ENCODE measurements at places on chromosomes 4 and X.

- no peak for DNase-seq
These were observed 26.0 kb upstream of the TAF9B start for GRCh38 chrX:78165425-78165824.

DNA sequence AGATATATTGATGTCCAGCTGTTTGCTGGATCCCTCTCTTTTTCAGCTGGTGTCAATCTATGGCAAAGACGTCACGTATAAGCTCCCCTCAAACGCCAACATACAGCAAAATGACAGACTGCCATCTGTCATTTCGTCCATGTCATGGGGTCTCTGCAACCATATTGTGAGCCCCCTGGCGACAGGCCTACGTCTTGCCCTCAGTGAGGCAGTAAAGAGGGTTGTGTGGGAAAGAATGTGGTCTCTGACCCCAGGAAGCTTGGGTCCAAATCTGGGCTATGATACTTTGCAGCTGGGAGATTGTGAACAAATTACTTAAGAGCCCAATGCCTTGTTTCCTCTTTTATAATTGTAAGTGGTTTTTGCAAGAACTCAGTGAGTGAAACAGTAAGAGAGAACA lies 7.4 kb downstream of the SUPT20HL2 start:
- DNase-seq = no peak

DNA sequence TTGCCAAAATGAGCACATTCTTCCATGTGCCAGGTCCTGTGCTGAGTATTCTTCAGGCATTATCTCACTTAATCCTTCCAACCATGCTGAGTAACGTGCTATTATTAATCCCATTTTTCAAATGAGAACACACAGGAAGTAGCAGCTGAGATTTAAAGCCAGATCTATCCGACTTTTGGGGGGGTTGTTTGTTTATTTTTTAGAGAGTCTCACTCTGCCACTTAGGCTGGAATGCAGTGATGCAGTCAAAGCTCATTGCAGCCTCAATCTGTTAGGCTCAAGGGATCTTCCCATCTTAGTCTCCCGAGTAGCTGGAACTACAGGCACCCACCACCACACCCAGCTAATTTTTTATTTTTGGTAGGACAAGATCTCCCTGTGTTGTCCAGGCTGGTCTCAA lies 55.5 kb upstream of the TRIM2 start:
- DNase-seq = no peak

DNA sequence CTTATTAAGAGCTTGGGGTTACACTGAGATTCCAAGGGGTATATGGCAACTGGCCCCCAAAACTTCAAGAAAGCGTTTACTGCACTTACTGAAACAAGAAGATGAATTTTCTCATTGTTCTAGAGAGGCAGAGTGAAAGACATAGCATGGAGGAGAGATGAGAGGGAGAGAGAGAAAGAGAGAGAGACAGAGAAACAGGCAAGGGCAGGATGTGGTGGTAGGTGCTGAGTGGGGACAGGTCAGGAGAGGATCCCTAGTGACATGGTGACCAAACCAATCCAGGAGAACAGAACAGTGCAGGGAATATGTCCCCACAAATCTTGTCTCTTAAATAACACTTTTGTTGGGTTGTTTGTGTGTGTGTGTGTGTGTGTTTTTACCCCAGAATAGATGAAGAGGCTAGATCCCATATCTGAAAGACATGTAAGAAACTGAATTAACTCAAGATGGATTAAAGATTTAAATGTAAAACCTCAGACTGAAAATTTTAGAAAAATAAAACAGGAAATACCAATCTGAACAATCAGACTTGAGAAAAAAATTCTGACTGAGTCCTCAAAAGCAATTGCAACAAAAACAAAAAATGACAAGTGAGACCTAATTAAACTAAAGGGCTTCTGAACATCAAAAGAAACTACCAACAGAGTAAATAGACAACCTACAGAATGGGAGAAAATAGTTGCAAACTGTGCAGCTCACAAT lies 202.2 kb downstream of the QDPR start:
- no peak for DNase-seq

DNA sequence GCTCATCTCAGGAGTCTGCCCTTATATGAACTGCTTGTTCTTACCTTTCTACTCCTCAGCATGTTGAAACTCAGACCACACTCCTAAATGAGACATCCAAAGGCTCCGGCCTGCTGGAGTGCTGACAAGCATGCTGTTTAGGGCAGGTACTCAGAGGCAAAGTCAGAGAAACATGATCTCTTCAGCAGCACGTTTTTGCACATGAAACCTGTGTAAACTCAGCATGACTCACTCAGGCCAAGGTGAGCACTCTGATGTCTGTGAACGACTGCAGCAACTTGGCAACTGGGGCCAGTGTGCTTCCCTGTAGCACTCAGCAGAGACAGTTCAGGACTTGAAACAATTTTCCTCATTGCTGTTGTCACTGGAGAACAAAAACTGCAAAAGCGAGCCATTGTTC lies 109.6 kb downstream of the PACRGL start:
- no peak for DNase-seq

GRCh38 chrX:78476701-78477100 lies 149.3 kb upstream of the CYSLTR1 start:
- DNase-seq = no peak

DNA sequence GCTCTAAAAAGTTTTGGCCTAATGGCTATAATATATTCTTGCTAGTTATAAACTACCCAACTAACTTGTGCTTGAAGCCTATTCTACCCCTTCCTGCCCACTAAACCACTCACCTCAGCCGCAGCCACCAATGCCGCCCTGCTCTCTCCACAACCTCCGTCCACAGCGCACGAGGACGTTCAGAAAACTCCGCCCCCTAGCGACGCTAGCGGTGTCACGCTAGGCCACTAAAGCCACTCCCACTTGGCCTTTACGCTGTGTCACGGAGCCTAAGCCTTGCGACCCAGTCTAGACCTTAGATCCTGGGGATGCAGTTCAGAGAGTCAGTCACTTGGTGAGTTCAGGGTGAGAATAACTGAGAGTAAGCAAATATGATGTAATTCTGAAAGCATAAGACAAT lies at the start of gene TEX11:
Gene TEX11, minus strand, starts transcription at position 171 of the 400 bp plus-strand sequence. CDS start 922 bp downstream, outside the sequence.
- DNase-seq = no peak

DNA sequence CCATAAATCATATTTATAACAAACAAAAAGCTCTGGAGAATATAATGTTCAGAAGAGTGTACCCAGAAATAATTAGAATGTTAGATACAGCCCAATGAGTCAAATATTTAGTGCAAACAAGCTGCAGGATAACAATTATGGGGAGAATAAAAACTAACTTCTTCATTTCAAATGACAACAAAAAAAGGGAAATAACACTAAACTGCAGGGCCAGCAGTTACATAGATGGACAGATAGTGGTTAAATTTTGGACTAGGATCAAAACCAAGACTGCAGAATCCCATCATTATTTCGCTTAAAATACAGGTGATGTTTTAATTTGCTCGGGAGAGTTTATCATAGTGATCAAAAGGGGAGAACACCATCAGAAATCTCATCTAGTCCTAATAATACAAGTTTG lies 617 bp upstream of the GPR34 start:
- DNase-seq = no peak

GRCh38 chr4:168667921-168668320 lies 171.1 kb downstream of the PALLD start:
- DNase-seq = no peak

GRCh38 chrX:105502336-105502735 lies 281.8 kb upstream of the TEX13A start:
- no peak for DNase-seq

GRCh38 chr4:10003666-10004065 lies 17.6 kb downstream of the SLC2A9 start:
- DNase-seq = no peak

- DNase-seq = no peak
These were observed 6.1 kb downstream of the TCEANC start for GRCh38 chrX:13659063-13659462.

DNA sequence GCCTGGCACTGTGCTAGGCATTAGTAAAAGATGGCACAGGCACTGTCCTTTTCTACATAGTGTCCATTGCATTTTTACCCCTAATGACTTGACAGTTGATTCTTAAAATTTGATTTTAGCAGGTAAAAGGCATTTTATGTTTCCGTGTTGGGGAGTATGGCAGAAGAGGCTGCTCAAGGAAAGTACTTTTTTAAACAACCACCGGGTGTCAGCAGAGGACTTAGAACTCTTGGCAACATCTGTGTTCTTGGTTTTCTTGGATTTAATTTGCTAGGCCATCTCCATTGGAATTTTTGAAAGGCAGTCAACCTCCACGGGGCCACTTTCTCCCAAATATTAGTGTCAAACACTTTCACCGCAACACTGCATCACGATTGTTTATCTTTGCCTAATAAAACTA lies 102.9 kb downstream of the TSPAN7 start:
- DNase-seq = peak; percentile 5

DNA sequence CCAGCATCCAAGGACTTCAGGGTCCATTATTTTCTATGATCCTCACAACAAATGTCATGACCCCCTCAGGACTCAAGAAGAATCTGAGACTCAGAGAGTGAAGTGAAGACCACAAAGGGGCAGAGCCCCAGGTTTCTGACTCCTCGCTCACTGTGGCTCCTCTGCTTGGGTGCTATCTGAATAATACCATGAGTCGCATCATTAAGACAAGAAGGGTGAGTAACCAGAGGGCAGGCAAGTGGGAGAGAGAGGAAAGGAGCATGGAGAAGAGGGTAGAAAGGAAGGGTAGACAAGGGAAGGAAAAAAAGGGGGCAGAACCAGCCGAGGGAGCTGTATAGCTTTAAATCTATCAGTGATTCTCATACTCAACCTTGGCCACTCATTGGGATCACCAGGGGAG lies 15.5 kb upstream of the HSD17B10 start:
- no peak for DNase-seq

DNA sequence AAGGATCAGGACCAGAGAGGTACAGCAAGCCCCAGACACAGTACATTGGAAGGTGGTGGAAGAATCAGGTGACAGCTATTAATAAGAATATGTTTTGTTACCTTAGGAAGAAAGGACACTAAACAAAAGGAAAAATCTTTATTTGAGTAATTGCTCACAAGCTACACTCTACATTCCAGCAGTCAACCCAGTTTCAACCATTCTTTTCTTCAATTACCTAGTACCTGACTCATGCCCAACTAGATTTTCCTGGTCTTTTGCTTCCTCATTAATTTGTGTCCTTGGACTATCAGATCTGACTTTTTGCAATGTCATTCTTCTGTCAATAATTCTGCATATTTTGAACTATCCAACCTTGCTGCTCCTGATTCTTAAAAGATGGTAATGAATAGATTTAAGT lies 22.5 kb upstream of the GLRA2 start:
- no peak for DNase-seq

- peak; percentile 20 for DNase-seq
These were observed 115.6 kb downstream of the CAMK2D start for GRCh38 chr4:113645771-113646441.

DNA sequence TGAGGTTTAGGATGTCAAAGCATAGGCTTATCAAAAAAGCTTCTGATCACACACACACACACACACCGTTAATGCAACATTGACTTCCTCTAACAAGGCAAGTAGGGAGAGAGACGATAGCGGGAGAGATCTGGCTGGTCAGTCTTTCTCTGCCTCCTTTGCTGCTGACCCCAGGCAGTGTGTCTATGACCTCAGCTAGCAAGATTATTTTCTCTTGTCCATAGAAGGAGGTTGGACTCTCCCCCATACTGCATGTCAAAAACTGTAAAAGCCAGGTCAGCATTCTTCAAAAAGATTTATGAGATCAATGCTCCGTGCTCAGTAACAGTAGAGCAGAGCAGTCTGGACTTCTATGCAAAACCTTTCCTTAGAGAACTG lies 63.5 kb upstream of the PGM2 start:
- no peak for DNase-seq

DNA sequence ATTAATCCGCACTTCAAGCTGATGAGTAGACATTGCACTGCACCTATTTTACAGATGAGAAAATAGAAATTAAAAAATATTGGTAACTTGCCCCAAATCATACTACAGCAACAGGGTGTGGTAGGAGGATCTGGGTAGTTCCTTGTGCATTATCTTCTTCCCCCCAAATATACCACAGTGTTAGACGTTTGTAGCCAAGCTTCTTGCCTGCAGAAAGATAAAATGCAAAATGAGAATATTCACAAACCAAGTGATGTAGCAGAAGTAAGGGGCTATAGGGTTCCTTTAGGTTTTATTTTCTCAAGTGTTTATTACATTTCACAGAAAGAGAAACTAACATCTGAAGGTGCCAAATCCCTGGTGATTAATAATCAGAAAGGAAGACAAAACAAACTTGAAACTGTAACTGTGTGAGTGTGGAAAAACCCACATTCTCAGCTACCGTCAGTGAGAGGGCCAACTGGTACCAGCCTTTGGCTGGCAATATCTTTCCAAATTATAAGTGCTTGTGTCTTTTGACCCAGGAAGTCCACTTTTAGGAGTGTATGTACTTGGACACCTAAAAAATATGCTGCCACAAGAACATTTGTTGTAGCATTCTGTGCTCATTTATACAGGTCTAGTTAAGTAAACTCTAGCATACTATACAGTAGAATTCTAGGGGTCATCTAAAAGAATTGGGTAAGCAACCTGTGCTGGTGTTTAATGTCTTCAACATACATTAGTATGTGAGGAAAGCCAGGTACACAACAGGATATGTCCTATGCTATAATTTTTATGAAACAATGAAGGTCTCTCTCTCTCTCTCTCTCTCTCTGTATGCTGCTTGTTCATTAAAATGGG lies 6.7 kb upstream of the CD38 start:
- no peak for DNase-seq

- DNase-seq = no peak
These were observed 219.8 kb downstream of the OR13H1 start for GRCh38 chrX:131763674-131764073.

- no peak for DNase-seq
These were observed 49.8 kb downstream of the HHIP start for GRCh38 chr4:144695721-144696120.

DNA sequence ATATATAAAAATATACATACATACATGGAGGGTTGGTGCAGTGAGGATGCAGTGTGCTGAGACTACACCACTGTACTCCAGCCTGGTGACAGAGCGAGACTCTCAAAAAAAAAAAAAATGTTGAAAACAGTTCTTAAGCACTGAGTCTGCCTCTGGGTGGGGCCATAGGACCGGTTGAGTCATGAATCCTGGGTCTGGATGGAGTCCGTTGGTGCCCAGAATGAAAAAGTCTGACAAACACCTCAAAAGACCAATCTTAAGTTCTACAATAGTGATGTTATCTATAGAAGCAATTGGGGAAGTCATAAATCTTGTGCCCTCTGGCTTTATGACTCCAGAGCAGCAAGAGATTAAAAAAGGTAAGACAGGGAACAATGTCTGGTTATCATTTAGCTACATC lies 70.4 kb downstream of the FGFBP1 start:
- DNase-seq = no peak

- DNase-seq = no peak
These were observed 21.0 kb upstream of the TBC1D14 start for GRCh38 chr4:6888506-6889071.

- DNase-seq = no peak
These were observed 217.4 kb upstream of the PITX2 start for GRCh38 chr4:110840221-110840654.

- DNase-seq = no peak
These were observed 24.7 kb upstream of the CT47A1 start for GRCh38 chrX:121010218-121010617.

DNA sequence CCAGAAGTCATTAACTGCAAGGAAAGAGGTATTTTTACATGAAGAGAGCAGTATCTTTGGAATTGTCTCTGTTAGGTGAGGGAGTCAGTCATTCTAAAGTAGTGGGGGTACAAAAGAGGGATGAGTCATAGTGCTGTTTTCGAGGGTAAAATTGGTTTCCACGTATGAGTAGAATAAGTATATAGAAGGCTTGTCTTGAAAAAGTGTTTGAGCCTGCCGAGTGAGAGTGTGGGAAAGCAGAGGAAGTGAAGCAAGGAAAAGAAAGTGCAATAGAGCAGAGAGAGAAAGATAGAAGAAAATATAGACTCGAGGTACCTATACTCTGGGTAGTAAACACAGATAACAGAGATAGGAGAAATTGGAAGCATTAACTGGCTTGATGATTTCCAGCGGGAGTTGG lies 696.4 kb downstream of the DMD start:
- DNase-seq = no peak

All from HuH-7 (cell line).